Karpas-422 (cell line): ENCODE measurements at places on chromosomes 1 and 21.

DNA sequence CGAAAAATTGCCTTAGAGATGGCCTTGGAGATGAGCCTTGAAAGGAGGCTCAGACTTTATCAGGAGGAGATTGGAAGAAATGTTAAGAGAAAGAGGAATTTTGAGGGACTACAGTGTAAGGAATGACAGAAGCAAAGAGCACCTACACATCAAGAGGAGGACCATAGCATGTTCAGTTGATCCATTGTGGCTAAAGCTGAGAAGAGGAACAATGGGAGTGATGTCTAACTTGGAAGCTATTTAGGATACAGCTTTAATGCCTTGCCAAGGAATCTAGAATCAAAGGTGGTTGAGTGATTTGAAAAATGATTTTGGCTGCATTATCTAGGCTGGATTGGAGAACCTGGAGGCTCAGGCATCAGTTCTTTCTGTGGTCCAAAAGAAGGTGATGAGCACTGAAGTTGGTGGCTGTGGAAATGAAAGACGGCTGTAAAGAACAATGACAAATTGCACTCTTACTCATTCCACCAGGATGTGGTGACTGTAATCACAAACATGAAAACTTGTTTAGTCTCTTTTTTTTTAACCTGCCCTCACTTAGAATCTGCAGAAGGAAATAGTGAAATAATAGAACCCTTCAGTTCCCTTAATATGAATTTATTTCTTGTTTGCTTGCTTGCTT, 11.3 kb downstream of the FAM20B start:
- no peaks in the 10 kb centered on the region for H3K27me3 ChIP-seq
- H3K27ac ChIP-seq: peak overlapping the region; percentile 68; the same call in 1 of the 2 replicates
- H3K4me3 ChIP-seq: no peak overlapping the region
- no peak for DNase-seq

- H3K27me3 ChIP-seq: no peaks in the 10 kb centered on the region
- H3K4me3 ChIP-seq: no peak overlapping the region
- no peak for DNase-seq
- H3K36me3 ChIP-seq: peaks cover 26% of the 10 kb centered on the region
These were observed 155.4 kb downstream of the EIF4G3 start for GRCh38 chr1:21021311-21021710.

- no peaks in the 10 kb centered on the region for H3K27me3 ChIP-seq
- DNase-seq: no peak
- H3K4me3 ChIP-seq: no peak overlapping the region
- H3K27ac ChIP-seq: no peak overlapping the region
- H3K36me3 ChIP-seq: no peaks in the 10 kb centered on the region
These were observed 30.2 kb upstream of the SLAMF1 start for GRCh38 chr1:160676869-160677597.

DNA sequence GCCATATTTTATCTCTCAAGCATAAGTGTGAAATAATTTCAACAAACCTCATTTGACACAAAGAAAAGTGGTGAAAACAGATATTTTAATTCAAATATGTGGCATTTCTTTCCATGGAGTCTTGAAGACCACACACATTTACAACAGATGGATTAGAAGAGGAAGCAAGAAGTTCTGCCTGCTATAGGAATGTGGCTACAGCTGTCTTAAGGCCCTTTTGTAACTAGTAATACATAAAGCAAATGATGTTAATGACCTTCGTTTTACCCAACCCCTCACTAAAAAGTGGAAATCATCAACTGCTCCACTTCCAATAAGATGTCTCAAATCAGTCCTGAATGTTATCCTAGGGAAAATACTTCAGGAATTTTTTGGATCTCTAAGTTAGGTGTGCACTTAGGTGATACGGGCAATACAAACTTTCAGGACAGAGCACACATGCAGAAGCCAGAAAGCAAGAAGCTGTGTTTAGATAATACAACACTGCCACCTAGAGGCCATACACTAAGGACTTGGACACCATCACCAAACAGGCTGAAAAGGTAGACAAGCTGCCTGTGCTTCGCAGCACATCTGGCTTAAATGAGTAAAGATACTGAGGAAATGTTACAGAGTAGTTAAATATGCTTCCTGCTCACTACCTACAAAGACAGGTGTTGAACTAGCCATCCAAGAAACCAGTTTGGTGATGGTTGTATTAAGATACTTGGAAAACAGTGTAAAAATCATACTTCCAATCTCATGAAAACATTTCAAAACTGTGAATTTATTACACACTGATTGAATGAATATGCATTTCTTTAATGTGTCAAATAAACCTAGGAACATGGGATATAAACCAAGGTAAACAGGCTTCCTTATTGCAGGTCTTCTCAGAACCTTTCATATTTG, 24.4 kb downstream of the RRAGC start:
- DNase-seq: peak; percentile 92
- H3K27ac ChIP-seq: no peak overlapping the region
- no peak overlapping the region for H3K4me3 ChIP-seq
- no peaks in the 10 kb centered on the region for H3K27me3 ChIP-seq

DNA sequence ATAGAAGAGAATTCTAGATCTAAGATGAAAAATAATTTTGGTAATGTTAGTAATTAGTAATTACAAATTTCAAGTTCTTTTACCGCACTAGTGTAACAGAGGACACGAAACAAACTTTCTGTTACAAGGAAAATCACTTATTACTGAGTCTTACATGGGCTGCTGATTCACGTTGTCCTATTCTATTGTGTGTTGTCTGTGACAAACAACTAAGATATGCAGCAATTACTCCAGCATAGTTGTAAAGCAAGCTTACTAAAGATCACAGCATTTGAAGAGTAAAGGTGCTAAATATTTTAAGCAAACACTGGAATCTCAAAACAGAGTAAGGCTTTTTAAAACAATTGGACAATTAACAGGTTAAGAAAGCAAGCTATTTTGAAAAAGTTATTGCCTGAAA, 502.3 kb downstream of the KCNT2 start:
- H3K36me3 ChIP-seq: no peaks in the 10 kb centered on the region
- DNase-seq: no peak
- H3K4me3 ChIP-seq: no peak overlapping the region

DNA sequence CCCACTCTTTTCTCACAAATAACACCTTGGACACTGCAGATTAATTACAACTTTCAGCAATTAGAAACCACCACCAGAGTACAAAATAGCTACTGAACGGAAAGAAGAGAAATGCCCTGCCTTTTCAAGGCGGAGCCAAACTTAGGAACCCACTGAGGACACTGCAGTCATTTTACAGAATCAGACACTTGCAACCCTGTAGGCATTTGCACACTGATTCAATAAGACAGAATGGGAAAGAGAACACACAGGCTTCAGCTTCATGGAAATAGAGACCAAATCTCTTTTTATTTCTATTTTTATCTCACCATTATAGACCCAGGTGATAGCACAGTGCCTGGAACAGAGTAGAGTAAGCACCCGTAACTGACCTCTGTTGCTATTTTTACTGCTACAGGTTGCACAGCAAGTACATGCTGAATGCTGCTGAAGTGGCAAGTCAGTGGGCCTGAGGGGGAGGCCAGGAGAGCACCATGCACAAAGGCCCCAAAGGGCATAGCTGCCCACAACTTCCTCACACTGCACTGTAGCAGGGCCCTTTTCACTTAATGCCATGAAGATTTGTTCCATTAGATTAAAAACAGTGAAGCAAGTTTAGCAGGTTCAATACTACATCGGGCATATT, 50.7 kb upstream of the EDARADD start:
- DNase-seq: no peak
- no peaks in the 10 kb centered on the region for H3K27me3 ChIP-seq
- H3K4me3 ChIP-seq: no peak overlapping the region
- no peaks in the 10 kb centered on the region for H3K4me1 ChIP-seq
